Fibroblast of lung (primary cell): ENCODE measurements at places on chromosomes 11 and 22. TPM values are rescaled to one million over a fixed set of nuclear protein-coding genes. Genes with fewer than 3 reads are reported as not detected.

ELFN2 gene
- total RNA-seq = under 0.01 TPM in 2 replicates

OR2AT4 gene
- total RNA-seq = not detected in 2 replicates

LDLRAD3 gene
- total RNA-seq = 3.8 and 4.9 TPM in 2 replicates

APOL6 gene
- 50.3 and 58.3 TPM in 2 replicates for total RNA-seq

TUBA8 gene
- total RNA-seq = 0.51 and 0.83 TPM in 2 replicates

ESAM gene
- under 0.01 and 0.26 TPM in 2 replicates for total RNA-seq

MRGPRX3 gene
- total RNA-seq = not detected in 2 replicates

BCO2 gene
- 1.0 and 2.1 TPM in 2 replicates for total RNA-seq

SMTNL1 gene
- not detected in 2 replicates for total RNA-seq

ST14 gene
- total RNA-seq = under 0.01 TPM in 2 replicates

VWCE gene
- 1.5 and 1.7 TPM in 2 replicates for total RNA-seq

THAP7 gene
- total RNA-seq = 25.9 and 26.3 TPM in 2 replicates

EFEMP2 gene
- 48.0 and 74.0 TPM in 2 replicates for total RNA-seq

DGAT2 gene
- 1.3 and 2.3 TPM in 2 replicates for total RNA-seq

FZD4 gene
- total RNA-seq = 11.8 and 15.7 TPM in 2 replicates

C22orf23 gene
- 0.17 and 0.26 TPM in 2 replicates for total RNA-seq

INPP5J gene
- 0.26 and 0.33 TPM in 2 replicates for total RNA-seq

SLC22A6 gene
- not detected in 2 replicates for total RNA-seq

TMEM80 gene
- total RNA-seq = 7.4 and 10.6 TPM in 2 replicates

MMP12 gene
- 0.83 TPM in 1 of 2 replicates, not detected in the other for total RNA-seq

CDC42BPG gene
- total RNA-seq = 0.33 and 0.77 TPM in 2 replicates

FKBP2 gene
- total RNA-seq = 60.9 and 62.9 TPM in 2 replicates

GGTLC2 gene
- not detected in 2 replicates for total RNA-seq

OR52B4 gene
- total RNA-seq = not detected in 2 replicates

RAB3IL1 gene
- 13.4 TPM in 2 replicates for total RNA-seq

VSIG10L2 gene
- not detected in 2 replicates for total RNA-seq

FADS2 gene
- total RNA-seq = 266 and 418 TPM in 2 replicates

DNAJB7 gene
- not detected in 2 replicates for total RNA-seq

ATL3 gene
- total RNA-seq = 120 and 147 TPM in 2 replicates

FBXO7 gene
- total RNA-seq = 39.5 and 51.2 TPM in 2 replicates

OVCH2 gene
- total RNA-seq = not detected in 2 replicates

MUC2 gene
- not detected in 2 replicates for total RNA-seq

USP2 gene
- 0.77 and 2.3 TPM in 2 replicates for total RNA-seq

CARD10 gene
- 1.3 and 2.3 TPM in 2 replicates for total RNA-seq

GPR152 gene
- total RNA-seq = not detected in 2 replicates

B4GALNT4 gene
- total RNA-seq = 1.5 and 1.8 TPM in 2 replicates

SLC5A12 gene
- total RNA-seq = under 0.01 TPM in 1 of 2 replicates, not detected in the other

SYTL2 gene
- 39.8 and 165 TPM in 2 replicates for total RNA-seq

DKK3 gene
- 387 and 1,064 TPM in 2 replicates for total RNA-seq

DEUP1 gene
- under 0.01 TPM in 1 of 2 replicates, not detected in the other for total RNA-seq

CNTF gene
- total RNA-seq = 0.77 and 1.2 TPM in 2 replicates

ALDH3B2 gene
- not detected in 2 replicates for total RNA-seq

OR6T1 gene
- total RNA-seq = not detected in 2 replicates

CCDC134 gene
- 9.2 and 13.7 TPM in 2 replicates for total RNA-seq

OR52N4 gene
- total RNA-seq = 0.33 TPM in 1 of 2 replicates, not detected in the other

WNT7B gene
- under 0.01 and 0.17 TPM in 2 replicates for total RNA-seq

PANX3 gene
- total RNA-seq = not detected in 2 replicates

PKDREJ gene
- under 0.01 TPM in 2 replicates for total RNA-seq

LRRC56 gene
- total RNA-seq = 0.77 and 1.3 TPM in 2 replicates

ZNRF3 gene
- total RNA-seq = 2.3 and 2.6 TPM in 2 replicates

ZC3H7B gene
- total RNA-seq = 39.3 and 64.4 TPM in 2 replicates

UBQLNL gene
- total RNA-seq = under 0.01 and 0.17 TPM in 2 replicates
